H7 (cell line): ENCODE measurements at places on chromosomes 7 and 10. TPM values are rescaled to one million over a fixed set of nuclear protein-coding genes. Genes with fewer than 3 reads are reported as not detected.

RGR gene
- not detected in 2 replicates for total RNA-seq

GATA3 gene
- total RNA-seq = 0.11 and 1.1 TPM in 2 replicates

AGMO gene
- 0.63 and 1.1 TPM in 2 replicates for total RNA-seq

RSPH10B gene
- not detected in 2 replicates for total RNA-seq

KDM7A gene
- total RNA-seq = 5.5 and 7.1 TPM in 2 replicates

MACC1 gene
- total RNA-seq = 0.21 and 0.67 TPM in 2 replicates

AKR1C4 gene
- total RNA-seq = not detected in 2 replicates

FZD1 gene
- 1.5 and 1.9 TPM in 2 replicates for total RNA-seq

SH2D4B gene
- not detected in 2 replicates for total RNA-seq

GRCh38 chr7:131900785-131901287, 344.4 kb upstream of the PODXL start:
- no peak for DNase-seq

DNA sequence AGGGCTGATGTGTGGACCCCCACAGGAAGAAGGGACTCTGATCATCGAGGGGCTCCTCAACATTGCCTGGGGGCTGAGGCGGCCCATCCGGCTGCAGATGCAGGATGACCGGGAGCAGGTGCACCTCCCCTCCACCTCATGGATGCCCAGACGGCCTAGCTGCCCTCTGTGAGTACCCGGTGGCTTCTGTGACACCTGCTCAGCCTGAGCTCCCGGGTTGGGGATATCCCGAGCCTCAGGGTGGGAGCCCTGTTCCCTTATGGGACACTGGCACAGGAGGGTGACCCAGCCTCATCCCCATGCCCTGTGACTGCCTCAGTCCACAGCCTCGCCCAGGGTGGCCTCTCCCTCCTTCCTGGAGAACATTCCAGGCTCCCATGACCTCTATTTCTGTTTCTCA, 3.9 kb upstream of the DEPP1 start:
- no peak for DNase-seq

DNA sequence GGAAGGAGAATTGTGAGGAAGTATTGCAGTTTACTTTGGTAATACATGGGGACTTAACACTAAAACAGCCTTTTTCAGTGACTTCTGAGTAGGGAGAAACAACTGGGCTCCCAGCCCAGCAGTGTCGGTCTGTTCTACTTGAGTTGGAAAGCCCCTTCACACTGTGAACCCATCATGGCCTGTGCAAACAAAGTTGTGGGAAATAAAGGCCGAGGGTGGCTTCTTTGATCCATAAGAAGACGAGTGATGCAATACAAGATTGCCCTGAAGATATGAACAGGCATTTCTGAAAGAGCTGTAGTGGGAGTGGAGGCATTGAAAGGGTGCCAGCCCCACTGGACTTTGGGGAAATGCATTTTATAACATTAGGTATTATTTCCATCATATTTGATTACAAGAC, 28.3 kb downstream of the C10orf120 start:
- no peak for DNase-seq

DNA sequence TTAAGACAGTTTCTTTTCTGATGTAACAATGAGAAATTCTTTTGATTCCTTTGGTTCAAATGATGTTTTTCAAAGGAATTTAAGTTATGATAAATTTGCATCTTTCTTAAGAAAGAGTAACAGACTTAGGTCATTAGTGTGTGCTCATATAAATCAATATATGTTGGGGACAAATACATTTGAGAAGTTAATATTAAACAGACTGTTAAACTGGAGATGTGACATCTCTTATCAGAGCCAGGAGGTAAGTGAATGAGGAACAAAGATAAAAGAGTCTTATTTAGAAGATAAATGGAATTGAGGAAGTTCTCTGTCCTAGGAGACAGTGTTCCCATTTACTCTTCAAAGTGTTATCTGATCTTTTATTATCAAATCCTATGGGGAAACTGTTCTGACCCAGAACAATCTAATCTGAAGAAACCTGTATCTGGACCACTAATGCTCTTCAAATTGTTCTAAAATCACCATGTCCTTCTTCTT, 104.8 kb upstream of the LAMB4 start:
- no peak for DNase-seq

DNA sequence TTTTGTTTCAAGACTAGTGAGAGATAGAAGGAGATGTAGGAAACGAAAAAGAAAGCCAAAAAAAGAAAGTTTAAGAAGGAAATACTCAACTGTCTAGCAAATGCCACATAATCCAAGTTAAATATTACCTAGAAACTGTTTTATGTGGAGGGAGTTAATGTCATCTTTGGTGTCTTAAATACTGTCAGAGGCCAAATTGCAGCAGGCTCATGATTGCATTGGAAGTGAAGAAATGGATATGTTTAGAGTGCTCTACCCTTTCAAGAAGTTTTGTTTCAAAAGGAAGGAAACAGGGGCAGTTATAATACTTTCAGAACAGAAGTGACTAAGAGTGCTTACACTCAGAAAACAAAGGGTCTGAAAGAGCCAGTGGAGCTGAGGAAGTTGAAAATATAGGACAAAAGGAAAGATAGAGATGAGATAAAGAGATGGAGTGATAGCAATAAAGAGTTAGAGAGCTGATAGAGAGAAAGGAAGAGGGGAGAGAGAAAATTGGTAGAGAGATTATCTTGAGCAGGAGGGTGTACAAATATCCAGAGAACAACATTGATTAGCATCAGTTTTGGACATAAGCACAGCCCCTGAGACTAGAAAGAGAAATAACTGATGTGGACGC, 28.0 kb upstream of the GNAI1 start:
- no peak for DNase-seq

DNA sequence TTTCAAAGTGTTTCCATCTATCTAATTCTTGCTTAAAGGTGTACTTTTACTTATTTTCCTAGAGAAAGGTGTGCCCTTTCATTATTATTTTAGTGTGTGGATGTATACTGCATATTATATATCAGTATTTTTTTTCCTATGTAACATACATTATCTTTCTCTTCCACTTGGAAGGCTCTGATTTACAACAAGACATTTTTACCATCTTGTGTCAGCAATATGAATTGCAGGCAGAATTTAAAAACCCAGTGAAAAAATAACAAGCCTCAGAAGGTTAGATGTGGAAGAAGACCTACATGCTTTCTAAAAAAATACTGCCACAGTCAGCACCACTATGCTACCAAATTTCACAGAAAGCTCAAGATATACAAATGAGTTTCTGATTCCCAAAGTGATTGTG, 327.7 kb upstream of the STEAP1 start:
- no peak for DNase-seq

DNA sequence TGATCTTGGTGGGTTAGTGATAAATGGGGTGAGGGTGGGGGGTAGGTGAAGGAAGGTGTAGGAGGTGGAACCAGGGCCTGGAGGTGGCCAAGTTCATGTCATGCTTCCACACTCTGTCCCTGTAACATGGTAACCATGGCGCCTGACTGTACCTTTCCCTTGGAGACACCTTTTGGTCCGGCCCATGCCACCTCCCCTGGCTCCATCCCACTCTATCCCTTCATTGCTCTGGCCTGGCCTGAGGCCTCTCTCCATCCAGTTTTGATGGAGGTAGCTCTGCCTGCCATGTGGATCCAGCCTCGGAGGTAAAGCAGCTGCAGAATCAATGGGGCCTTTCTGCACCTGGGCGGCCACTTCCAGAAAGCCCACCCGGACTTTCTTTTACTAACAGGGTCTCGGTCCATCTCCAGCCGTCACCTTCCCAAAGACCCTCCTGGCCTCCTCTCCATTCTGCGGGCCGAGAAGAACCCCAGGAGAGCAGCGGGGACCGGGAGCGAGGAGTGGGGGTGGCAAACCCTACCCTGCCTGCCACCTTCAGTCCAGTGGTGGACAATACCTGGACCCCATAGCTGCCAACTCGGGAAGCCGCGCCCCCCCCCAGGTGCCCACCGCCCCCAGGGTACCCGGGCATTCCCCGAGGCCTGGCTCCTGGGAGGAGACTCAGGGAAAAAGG, 504 bp upstream of the TRRAP start:
- peak; percentile 11 for DNase-seq

GRCh38 chr10:1465418-1465911, 271.9 kb downstream of the ADARB2 start:
- peak; percentile 46 for DNase-seq

GRCh38 chr7:134755422-134756022, 23.9 kb upstream of the CALD1 start:
- DNase-seq = no peak

GRCh38 chr7:51316666-51317581, at the start of gene COBL:
TSS of gene COBL (minus strand) at chr7:51316809. CDS start at chr7:51316633, 176 bp downstream.
- peak; percentile 92 for DNase-seq

- DNase-seq = no peak
These were observed 960.0 kb downstream of the DNAJB9 start for GRCh38 chr7:109529712-109530111.

- DNase-seq = no peak
These were observed 23.1 kb downstream of the TRPV5 start for GRCh38 chr7:142910481-142910880.

GRCh38 chr10:21675157-21675796, 141.2 kb downstream of the MLLT10 start:
- peak; percentile 5 for DNase-seq

DNA sequence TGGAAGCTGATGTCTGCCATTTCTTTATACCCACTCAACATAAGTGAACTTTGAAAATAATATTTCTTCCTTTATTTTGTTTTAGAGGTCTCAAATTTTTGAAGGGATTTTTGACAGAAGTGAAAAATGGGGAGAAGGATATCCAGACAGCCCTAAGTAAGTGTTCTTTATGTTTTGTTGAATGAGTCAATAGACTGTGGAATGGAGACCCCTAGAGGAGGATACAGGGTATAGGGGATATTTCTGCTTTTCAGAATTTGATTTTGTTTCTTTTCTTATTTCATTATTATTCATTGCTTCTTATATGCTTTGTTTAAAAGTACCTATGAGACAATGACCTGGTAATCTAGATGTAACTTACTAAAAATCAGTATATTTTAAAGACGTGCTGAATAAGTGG, 34.4 kb downstream of the PLEKHA8 start:
- DNase-seq = peak; percentile 22

DNA sequence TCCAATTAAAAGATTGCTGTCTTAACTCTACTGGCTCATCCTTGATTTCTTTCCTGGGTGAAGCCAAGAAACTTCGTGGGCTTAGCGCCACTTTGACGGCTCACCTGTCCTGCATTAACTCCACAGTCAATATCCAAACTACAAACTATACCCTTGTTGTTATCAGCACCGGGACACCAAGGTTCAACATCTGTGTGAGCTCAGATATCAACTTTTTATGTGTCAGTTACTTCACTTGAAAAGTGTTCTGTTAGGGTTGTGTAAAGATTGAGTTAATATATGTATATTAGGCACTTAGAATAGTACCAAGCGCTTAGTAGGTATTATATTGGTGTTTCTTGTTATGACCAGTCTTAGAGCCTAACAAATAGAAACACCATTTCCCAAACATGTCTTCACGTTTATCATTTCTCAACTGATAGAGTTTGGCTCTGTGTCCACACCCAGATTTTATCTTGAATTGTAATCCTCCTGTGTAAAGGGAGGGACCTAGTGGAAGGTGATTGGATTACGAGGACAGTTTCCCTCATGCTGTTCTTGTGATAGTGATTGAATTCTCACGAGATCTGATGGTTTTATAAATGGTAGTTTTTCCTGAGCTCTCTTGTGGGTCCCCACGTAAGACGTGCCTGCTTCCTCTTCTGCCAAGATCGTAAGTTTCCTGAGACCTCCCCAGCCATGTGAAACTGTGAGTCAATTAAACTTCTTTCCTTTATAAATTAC, 19.0 kb upstream of the ST8SIA6 start:
- DNase-seq = no peak

GRCh38 chr7:106064316-106064715, 47.8 kb downstream of the SYPL1 start:
- DNase-seq = peak; percentile 26

DNA sequence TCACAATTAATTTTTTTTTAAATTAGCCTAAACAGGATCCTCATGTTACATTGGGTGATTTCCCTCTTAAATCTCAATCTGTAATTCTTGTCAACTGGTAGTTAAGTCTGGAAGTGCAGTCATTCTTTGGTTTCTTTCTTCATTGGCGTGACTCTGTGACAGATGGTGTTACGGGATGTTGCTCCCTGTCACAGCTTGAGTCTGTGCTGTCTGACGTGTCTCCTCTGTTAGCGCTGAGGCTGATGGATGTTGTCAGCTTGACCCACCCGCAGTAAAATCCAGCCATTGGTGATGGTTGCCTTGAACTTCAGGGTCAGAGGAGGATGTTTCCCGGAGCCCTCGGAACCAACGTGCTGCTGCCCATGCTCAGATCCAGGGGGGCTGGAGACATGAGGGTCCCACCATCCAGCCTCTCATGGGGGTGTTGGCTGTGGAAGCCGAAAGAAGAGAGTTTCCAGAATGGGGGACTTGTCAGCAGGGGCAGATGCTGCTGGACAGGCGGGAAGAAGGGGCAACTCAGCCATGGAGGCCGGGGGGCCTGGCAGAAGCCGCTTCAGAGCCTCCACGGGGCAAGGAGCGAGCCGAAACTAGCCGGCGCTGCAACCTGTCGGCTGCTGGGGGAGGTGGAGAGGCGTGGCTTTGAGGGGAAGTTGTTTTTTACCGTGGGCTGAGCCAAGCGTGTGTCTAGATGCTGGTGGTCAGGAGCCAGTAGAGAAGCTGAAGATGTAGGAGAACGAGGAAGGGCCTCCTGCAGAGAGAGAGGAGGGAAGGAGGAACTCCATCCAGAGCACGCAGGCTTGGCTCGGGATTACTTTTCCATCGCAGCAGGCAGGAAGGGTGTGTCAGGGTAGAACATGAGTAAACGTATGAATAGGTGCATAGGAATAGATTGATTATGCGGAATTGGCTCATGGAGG, 3.5 kb downstream of the SUN1 start:
- no peak for DNase-seq

DNA sequence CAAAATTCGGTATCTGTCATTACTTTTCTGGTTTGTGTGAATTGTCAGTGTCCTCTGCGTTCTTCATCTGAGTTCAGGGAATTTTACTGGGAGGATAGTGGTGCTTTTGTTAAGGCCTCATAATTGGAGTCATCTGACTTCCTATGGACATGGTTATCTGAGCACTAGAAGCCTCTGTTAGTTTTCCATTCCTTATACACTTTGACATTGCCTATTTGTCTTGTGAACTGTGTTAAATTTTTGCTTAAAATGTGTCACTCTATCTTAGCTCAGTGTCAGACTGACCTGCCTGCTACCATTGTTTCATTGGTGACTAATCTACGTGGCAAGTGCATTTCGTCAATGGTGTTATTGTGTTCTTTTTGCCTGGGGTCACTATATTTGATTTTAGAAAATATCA, 253.3 kb downstream of the SEMA3A start:
- no peak for DNase-seq

DNA sequence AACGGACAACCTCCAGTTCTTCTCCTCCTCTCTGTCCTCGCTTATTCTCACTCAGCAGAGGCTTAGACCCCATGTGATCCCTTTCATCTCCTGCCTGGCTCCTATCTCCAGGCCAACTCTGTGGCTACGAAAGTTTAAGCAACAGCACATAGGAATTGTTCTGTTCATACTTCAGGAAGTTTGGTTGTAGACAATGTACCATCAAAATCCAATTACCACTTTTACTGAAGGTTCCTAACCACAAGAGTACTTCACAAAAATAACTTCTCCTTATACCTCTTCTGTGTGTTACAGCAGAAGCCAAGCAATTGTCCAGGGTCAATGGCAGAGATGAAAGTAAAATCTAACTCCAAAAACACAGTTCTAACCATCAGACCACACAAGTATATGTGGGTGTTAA, 80.0 kb downstream of the SLC25A13 start:
- no peak for DNase-seq

- no peak for DNase-seq
These were observed 95.5 kb downstream of the MAP3K8 start for GRCh38 chr10:30529373-30529998.

- peak; percentile 4 for DNase-seq
These were observed 37.3 kb upstream of the PRSS1 start for GRCh38 chr7:142711746-142712616.

- peak; percentile 95 for DNase-seq
These were observed 36.2 kb upstream of the GTF2IRD1 start for GRCh38 chr7:74417419-74417971.

GRCh38 chr7:154647625-154648024, 355.3 kb downstream of the PAXIP1 start:
- DNase-seq = no peak
